ENCODE measurements at places on chromosomes 2 and 18.

- DNase-seq: no peak
These were observed 209.3 kb downstream of the TDRD15 start for GRCh38 chr2:21332993-21333625.

GRCh38 chr2:95669441-95669991, 77.7 kb downstream of the TRIM43 start:
- DNase-seq: peak; percentile 19

DNA sequence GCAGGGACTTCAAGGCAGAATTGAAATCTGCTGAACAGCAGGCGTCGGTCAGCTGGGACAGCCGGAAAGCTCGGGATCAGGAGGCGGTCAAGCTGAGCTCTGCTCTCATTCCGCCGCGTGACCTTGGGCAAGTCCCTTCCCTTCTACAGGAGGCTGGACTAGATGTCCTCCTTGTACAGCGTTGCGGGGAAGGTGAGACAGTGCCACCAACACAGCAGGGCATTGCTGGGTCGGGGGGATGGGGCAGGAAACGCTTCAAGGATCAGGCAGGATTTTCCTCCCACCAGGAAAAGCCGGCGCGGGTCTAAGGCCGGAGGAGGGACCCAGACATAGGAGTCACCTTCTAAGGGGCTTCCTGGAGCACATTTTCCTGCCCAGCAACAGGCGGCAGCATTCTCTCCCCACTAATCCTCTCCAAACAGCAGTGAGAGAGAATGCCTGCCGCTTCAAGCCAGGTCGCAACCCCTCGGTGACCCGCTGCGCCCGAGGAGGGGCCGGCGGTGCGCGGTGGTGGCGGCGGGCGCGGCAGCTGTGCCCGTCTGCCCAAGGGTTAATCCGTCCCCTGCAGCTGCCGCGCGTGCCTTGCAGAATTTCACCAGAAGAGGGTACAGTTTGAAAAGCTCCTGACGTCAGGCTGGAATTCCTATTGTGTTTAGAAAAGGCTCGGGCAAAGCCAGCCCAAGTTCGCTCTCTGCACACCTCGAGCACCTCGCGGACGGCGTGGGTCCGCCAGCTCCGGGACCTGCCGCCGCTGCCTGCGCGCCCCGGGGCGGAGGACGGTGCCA, at the start of gene KCNF1:
TSS of gene KCNF1 (plus strand) at position 644 of the 785 bp plus-strand sequence. CDS start 493 bp downstream, outside the sequence.
- peak; percentile 47 for DNase-seq

GRCh38 chr18:303011-303410, 35.2 kb upstream of the THOC1 start:
- DNase-seq: no peak

- no peak for DNase-seq
These were observed 55.6 kb upstream of the DLGAP1 start for GRCh38 chr18:4510711-4511110.

- no peak for DNase-seq
These were observed 96.8 kb downstream of the MTCL1 start for GRCh38 chr18:8802017-8802672.

DNA sequence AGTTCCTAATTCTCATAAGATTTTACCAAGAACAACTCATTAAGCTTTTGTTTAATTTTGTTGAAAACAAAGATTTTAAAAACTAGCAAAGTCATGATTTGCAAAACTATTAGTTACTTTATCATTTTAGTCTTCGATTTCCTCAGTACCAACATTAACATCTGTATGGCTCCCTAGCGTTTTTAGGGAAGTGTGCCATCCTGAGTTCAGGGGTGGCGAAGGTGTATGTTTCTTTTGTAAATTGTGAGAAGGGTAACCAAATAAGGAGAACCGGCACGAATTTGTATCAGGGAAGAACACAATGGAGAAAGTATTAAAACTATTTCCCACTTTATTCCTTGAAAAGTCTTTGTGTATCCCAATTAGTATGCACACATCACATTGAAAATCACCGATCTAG, 419.9 kb downstream of the DSC3 start:
- no peak for DNase-seq

DNA sequence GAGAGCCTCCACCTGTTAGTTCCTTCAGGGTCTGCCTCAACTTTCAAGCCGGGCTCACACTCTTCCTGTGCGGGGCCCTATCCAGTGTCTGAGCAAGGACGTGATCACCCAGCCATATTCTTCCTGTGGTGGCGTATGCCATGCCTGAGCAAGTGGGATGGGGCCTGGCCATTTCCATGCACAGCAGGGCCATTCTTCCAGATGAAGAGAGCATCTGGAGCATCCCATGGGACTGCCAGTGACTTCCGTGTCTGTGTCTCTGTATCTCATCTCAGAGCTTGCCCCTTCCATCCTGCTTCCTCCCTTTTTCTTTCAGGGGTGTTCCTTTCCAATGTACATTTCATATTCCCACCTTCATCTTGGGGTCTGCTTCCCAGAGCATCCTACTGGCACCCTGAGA, 20.2 kb downstream of the SCG2 start:
- no peak for DNase-seq

GRCh38 chr2:43776324-43776723, 2.5 kb downstream of the DYNC2LI1 start:
- no peak for DNase-seq

- peak; percentile 89 for DNase-seq
These were observed 34.9 kb upstream of the CD302 start for GRCh38 chr2:159832858-159833257.

- DNase-seq: no peak
These were observed 9.5 kb downstream of the DGKD start for GRCh38 chr2:233363744-233364235.

DNA sequence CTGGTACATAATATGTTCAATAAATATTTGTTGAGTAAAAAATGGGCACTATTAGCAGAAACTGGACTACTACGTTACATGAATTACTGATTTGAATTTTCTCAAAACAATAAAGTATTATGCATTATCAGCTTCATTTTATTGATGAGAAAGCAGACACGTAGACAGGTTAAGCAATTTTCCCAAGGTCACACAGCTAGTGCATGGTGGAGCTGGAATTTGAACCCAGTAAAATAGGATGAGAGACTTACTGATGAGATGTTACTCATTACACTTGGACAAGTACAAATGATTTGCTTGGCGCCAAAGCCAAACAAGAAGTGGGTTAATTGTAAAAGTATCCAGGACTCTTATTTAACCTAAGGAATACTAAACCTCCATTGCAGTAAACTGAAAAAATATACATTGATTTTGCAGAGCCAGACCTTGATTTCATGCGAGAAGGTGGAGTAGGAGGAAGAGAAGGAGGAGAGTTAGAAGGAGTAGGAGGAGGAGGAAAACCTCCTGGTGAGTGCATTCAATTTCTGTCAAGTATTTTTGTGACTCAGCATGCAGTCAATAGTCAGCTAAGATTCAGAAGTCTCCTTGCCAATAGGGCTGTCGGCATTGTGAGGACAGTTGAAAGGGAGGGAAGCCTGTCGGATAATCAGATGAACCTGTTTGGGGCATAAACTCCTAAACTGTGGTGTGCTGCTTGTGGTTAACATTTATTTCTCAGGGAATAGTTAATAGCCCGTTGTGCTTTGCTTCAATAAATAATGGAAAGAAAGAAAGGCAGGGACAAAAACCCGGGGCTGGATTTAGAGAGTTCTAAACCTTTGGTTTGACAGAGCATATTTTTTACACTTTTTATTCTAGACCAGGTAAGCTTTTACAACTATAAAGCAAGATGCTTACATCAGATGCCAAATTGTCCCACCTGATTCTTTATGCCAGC, 77.0 kb upstream of the TACR1 start:
- DNase-seq: no peak

GRCh38 chr18:49752095-49752457, 61.3 kb downstream of the ACAA2 start:
- DNase-seq: no peak

DNA sequence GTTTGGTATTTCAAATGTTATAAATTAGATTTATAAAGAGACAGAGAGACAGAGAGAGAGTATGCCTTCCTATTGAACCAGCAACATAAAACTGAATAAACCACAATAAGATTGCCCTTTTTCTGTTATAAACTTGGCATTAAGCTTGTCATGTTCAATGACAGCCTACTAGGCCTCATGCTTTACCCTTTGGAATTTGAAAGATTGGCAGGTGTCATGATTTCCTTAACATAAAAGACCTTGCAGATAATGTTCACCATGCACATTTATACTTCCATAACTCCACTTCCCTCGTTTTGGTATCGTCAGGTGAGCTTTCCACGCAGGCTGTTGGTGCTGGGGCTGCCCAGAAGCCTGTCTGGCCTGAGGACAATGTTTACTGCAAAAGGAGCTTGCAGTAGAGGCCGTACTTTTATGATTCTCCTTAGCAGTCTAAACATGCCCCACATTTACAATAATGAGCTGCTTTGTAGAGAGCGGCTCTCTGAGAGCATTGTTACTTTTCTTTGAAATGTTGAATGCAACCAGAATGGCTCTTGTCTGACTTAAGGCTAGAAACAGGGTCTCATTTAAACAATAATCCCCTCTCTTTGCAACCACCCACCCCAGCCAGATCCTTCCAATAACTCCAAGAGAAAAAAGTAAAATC, 379.1 kb upstream of the ATP5MC3 start:
- DNase-seq: no peak

- no peak for DNase-seq
These were observed 27.7 kb downstream of the COL5A2 start for GRCh38 chr2:189151906-189152305.

DNA sequence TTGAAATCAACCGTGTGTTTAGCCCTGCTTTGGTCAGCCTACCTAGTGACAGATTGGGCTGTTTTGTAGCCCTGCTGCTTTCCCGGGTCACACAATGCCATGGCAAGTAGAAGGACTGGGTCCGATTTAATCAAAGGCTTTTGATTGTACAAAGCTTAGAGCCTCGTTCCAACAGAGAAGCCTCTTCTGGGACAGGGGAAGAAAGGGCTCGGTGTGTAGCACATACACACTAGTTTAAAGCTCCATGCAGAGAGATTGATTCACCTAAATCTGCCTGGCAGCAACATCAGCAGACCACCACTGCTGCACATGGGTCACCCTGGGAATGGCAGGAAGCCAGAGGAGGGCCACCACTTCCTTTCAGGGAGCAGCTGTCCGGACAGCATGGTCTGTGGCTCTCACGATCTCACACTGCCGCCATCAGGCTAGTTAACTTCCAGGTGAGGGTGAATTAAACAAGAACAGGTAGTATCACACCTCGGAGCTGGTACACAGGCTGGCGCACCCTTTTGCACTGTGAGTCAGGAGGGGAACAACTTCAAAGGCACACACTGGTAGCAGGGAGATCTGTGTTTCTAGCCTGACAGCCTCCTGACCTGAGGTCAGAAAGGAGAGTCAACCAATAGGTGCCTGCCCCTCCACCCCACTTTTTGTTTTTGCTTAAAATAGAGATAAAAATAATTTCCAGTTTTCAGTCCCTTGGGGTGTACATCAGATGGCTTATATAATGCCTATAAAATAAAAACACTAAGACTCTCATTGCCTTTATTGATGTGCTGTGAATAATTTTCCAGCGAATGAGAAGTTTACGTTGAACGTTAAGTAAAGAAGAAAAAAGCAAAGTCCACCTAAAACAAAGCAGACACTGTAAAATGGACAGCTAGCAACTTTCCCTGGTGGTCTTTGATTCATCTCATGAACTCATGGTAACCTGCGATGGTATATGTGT, 108.5 kb downstream of the CDCA7 start:
- no peak for DNase-seq

GRCh38 chr2:38704664-38705063, 38.8 kb downstream of the GALM start:
- no peak for DNase-seq

- no peak for DNase-seq
These were observed 130.2 kb downstream of the CD226 start for GRCh38 chr18:69817335-69817940.

DNA sequence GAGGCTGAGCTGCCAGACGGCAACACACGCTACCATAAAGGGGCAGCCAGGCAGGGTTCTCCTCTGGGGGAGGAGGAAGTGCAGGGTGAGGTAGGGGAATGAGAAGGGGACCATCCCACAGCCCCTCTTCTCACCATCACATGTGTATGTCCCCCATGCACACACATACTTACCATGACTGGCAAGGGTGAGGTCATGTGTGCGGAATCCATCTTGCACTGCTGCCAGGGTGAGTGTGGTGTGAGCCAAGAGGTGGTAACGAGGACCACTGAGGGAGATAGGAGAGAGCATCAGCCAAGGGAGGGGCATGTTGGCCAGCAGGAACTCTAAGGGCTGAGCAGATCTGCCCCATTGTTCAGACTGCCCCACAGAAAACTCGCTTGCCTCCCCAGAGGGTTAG, 7.1 kb downstream of the WDR54 start:
- no peak for DNase-seq

DNA sequence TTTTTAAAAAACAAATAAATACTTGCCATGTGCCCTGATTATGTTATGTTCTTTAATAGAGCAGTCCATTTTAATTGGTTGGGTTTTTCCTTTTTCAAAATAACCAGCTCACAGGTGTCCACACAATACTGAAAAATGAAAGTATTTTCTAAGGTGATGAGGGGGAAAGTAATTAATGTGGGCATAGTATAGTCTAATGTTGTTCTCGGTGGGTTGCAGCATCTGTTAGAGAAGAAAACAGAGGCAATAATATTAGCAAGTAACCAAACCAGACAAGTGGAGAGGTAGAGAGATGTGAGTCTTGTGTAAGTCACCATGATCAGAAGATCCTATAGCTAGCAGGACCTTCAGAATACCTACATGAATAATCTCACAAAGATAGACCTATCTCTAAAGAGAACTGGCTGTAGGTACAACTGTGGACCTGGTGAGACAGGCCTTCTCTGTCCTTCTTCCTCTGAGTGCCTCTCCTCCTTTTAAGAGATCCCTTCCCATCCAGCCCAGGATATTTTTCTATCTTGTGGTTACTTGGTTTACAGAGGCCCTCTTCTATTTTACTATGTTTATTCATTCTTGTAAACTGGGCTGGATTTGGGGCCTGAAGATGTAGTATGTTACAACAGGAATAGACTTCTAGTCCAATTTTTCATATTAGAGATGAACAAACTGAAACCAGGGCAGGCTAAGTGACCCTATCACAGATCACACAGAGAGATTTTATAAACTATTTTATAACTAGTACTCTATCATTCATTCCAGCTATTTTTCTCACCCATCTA, 67.1 kb upstream of the MSTN start:
- DNase-seq: no peak

GRCh38 chr2:56757884-56758545, 574.2 kb downstream of the CCDC85A start:
- DNase-seq: no peak

- DNase-seq: no peak
These were observed 50.4 kb downstream of the EML6 start for GRCh38 chr2:54773838-54774237.

GRCh38 chr2:151630372-151630771, 103.9 kb downstream of the NEB start:
- no peak for DNase-seq

- DNase-seq: peak; percentile 91
These were observed 59.7 kb downstream of the MAP4K3 start for GRCh38 chr2:39377226-39377939.

- peak; percentile 55 for DNase-seq
These were observed 108.7 kb downstream of the UXS1 start for GRCh38 chr2:106085181-106085940.

- no peak for DNase-seq
These were observed 372.6 kb upstream of the VRK2 start for GRCh38 chr2:57674025-57674424.

Data from MV-4-11 (cell line).